ENCODE measurements at places on chromosomes 7 and 10.

GRCh38 chr10:119339109-119339508 lies 131.7 kb downstream of the GRK5 start:
- no peak for DNase-seq

DNA sequence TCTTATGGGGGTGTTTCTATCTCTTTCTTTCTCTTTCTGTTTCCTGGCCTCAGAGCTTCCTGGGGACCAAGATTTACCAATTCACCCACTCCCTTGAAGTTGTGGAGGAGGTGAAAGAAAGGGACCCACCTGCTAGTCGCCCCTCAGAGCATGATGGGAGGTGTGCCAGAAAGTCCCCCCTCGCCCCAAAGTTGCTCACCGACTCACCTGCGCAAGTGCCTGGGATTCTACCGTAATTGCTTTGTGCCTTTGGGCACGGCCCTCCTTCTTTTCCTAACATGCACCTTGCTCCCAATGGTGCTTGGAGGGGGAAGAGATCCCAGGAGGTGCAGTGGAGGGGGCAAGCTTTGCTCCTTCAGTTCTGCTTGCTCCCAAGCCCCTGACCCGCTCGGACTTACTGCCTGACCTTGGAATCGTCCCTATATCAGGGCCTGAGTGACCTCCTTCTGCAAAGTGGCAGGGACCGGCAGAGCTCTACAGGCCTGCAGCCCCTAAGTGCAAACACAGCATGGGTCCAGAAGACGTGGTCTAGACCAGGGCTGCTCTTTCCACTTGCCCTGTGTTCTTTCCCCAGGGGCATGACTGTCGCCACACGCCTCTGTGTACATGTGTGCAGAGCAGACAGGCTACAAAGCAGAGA lies 12.2 kb downstream of the AQP1 start:
- DNase-seq: no peak

- DNase-seq: no peak
Measured at GRCh38 chr7:55147736-55148135, 128.9 kb downstream of the EGFR start.

- no peak for DNase-seq
Measured at GRCh38 chr7:6030988-6031387, at the start of gene ANKRD61. TSS of gene ANKRD61 (plus strand) at chr7:6031376. CDS start at chr7:6031376, 0 bp downstream.

GRCh38 chr10:124283949-124284250 lies 134.8 kb downstream of the OAT start:
- no peak for DNase-seq
